ENCODE measurements at places on chromosomes 12 and 14. TPM values are rescaled to one million over a fixed set of nuclear protein-coding genes. Genes with fewer than 3 reads are reported as not detected.

Gene DHH
- total RNA-seq = under 0.01 TPM

Gene B4GALNT3
- 11.6 TPM for total RNA-seq

Gene TOGARAM1
- 6.7 TPM for total RNA-seq

Gene CFAP251
- 37.9 TPM for total RNA-seq

Gene SYT10
- total RNA-seq = not detected

Gene RNASE7
- total RNA-seq = 2.2 TPM

Gene PLXNC1
- total RNA-seq = 0.05 TPM

Gene ADAM21
- total RNA-seq = 1.2 TPM

Gene MYO1H
- total RNA-seq = 1.3 TPM

Gene HRK
- not detected for total RNA-seq

Gene KLRC4
- 0.21 TPM for total RNA-seq

Gene KLHDC1
- total RNA-seq = 0.14 TPM

Gene GOLT1B
- 24.5 TPM for total RNA-seq

Gene TMEM30B
- 24.6 TPM for total RNA-seq

Gene TMTC1
- 5.1 TPM for total RNA-seq

Gene TBC1D30
- total RNA-seq = 3.9 TPM

Gene SMOC1
- total RNA-seq = 14.3 TPM

Gene PTPRO
- total RNA-seq = 0.21 TPM

Gene SMIM41
- not detected for total RNA-seq

Gene SPIC
- not detected for total RNA-seq

Gene VCPKMT
- 2.0 TPM for total RNA-seq

Gene NKX2-1
- 9.1 TPM for total RNA-seq

Gene TMPRSS12
- not detected for total RNA-seq

Gene PAPLN
- 3.7 TPM for total RNA-seq

Gene CIT
- 12.4 TPM for total RNA-seq

Gene AICDA
- not detected for total RNA-seq

Gene P2RX7
- total RNA-seq = 0.05 TPM

Gene LHX5
- 0.28 TPM for total RNA-seq

Gene DAO
- total RNA-seq = not detected
